ENCODE measurements at places on chromosomes 7 and 10.

DNA sequence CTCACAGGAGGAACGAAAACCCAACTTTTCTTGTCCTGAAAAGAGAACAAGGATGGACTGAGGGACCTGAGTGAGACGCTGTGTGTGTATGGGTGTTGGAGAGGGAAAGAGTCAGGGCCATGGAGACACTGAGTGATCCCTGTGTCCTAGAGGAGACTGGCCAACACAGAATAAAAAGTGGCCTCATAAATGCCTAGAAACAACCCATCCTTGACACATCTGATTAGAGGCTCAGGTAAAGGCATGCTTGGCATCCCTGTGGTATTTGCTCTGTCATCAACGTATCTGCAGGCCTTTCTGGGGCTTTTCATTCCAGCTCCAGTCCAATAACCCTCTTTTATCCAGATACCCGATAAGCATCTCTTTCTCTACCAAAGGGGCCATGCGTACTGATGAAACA is 86.3 kb downstream of the FGFR2 start:
- no peak for DNase-seq

DNA sequence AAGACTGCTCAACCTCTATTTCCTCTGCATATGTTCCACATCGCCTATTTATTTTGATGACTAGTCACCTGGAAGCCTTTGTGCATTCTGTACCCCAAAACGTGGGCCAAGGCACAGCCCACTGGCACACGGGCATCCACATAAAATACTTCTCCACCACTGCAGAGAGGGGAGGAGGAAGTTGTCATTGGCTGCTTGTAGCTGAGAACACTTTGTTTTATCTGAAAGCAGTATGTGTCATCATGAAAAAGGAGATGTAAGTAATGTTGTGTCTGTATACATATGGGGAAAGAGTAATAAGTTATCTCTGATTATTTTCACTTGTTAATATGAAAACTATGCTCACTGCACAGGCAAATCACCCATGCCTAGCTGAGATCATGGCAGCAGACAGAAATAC is 48.2 kb upstream of the AMPH start:
- no peak for DNase-seq

DNA sequence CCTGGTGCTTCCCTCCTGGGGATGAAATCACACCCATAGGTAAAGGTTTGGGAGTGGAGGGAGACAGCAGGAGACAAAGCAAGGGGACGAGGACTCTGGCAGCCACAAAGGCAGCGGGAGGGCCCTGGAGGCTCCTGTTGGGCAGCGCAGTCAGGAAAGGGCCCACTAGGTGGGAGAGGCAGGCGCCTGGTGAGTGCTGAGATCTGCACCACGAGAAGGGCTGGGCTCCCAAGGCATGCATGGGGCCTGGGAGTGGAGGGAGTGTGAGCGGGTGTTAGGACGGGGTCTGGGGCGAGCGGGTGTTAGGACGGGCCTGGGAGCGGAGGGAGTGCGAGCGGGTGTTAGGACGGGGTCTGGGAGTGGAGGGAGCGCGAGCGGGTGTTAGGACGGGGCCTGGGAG is 13.0 kb downstream of the GET4 start:
- DNase-seq = no peak

DNA sequence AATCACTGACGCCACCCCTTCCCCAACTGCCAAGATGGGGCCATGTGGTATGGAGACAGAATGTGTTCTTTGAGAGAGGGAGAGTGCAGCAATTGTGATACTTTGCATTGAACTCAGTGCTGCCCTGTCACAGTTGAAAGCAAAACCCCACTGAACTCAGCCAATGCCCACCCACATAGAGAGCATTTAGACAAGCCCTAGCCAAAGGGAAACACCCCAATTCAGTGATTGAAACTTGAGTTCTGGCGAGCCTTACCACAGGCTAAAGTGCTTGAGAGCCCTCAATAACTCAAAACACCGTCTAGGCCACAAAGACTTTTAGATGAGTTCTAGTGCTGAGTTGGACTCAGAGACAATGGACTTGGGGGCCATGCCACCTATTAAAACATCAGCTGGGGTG is 751.9 kb upstream of the POT1 start:
- DNase-seq = no peak

DNA sequence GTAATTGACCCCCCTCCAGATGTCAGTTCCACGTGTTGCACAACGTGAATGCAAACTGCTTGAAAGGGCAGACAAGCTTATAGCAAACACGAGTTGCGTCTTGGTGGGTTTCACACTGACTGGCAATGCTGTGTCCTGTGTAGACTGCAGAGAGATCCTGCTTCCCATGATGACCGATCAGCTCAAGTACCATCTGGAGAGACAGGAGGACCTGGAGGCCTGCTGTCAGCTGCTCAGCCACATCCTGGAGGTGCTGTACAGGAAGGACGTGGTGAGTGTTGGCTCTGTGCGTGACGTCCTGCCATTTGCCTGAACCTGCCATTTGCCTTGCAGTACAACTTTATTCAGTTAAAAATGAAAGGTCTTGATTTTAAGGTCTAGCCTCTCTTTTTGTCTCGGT is 71.1 kb downstream of the INSYN2A start:
- DNase-seq = no peak

DNA sequence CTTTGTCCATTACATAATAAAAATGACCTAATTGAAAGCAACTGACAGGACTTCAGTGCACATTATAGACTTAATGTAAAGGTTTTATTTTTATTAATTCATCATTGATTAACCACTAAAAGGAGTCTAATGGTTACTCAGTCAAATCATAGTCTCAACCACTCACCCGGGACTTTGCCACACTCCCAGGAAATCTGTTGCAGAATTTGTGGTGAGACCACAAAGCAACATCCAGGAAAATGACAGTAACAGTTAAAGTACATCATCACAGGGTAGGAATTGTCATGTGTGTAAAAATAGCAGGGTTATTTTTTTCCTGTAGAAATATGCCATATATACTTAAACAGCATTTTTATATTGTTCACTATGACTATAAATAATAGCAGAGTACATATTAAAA is 6.3 kb upstream of the HGF start:
- no peak for DNase-seq

DNA sequence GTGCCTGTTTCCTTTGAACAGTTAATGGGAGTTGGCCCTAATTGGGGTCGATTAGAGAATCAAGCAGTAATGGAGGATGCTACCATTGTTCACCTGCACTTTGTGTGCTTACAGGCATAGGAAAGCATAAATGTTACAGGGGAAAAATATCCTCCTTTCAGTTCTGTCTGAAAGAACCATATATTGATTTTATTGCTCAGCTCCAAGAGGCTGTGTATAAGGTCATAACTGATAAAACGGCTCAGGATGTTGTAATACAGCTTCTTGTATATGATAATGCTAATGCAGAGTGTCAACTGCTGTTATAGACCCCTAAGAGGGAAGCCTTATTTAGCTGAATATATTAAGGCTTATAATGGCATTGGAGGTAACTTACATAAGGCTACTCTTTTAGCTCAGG is 32.9 kb upstream of the AKR1C2 start:
- DNase-seq = no peak

All from GM12891 (cell line).